T-cell (primary cell): ENCODE measurements at places on chromosomes 3 and 15. TPM values are rescaled to one million over a fixed set of nuclear protein-coding genes. Genes with fewer than 3 reads are reported as not detected.
A peak's percentile ranks its signal among the peaks of the same experiment; 100 is the strongest.

DNA sequence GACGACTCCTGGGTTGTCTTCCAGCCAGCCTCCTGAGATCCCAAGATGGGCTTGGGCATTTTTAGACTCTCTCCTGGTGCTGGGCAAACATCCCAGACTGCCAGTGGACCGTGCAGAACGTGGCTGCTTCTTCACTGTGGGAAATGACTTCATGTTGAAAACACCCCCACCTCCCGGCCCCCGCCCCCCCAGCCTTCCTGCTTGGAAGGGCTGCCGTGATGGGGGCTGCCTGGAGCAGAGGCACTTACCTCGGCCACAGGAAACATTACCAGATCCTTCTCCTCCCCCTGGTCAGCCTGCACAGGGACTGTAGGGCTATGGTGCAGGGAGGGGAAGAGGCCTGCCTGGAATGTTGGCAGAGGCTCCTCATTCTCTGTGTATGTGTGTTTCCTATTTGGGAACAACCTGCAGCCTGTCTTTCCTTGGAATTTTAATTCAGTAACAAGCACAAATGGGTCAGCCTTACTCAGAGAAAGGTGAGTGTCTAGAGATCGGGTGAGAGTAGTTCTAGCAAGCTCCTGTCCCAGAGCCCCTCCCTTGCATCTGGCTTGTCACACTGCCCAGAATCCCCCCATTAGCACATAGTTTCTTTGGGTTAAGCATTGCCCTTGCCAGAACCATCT lies 90.8 kb downstream of the ANP32A start:
- H3K27me3 ChIP-seq = no peaks in the 10 kb centered on the region
- no peak for DNase-seq
- no peaks in the 10 kb centered on the region for H3K36me3 ChIP-seq
- H3K27ac ChIP-seq = no peak overlapping the region
- H3K4me3 ChIP-seq = no peak overlapping the region

- no peaks in the 10 kb centered on the region for H3K27me3 ChIP-seq
- no peak overlapping the region for H3K4me3 ChIP-seq
- H3K4me1 ChIP-seq = no peaks in the 10 kb centered on the region
- H3K27ac ChIP-seq = no peak overlapping the region
- DNase-seq = no peak
- no peaks in the 10 kb centered on the region for H3K36me3 ChIP-seq
These were observed 165.4 kb downstream of the SI start for GRCh38 chr3:164912916-164913315.

GRCh38 chr3:184405075-184406030 lies 25.5 kb downstream of the CHRD start:
- no peaks in the 10 kb centered on the region for H3K27me3 ChIP-seq
- DNase-seq = no peak

GMPS gene
- 40.7 TPM for total RNA-seq

- no peaks in the 10 kb centered on the region for H3K36me3 ChIP-seq
- H3K27me3 ChIP-seq = no peaks in the 10 kb centered on the region
- H3K4me3 ChIP-seq = no peak overlapping the region
- DNase-seq = no peak
These were observed 573.2 kb downstream of the DIPK2A start for GRCh38 chr3:144544871-144545270.

DNA sequence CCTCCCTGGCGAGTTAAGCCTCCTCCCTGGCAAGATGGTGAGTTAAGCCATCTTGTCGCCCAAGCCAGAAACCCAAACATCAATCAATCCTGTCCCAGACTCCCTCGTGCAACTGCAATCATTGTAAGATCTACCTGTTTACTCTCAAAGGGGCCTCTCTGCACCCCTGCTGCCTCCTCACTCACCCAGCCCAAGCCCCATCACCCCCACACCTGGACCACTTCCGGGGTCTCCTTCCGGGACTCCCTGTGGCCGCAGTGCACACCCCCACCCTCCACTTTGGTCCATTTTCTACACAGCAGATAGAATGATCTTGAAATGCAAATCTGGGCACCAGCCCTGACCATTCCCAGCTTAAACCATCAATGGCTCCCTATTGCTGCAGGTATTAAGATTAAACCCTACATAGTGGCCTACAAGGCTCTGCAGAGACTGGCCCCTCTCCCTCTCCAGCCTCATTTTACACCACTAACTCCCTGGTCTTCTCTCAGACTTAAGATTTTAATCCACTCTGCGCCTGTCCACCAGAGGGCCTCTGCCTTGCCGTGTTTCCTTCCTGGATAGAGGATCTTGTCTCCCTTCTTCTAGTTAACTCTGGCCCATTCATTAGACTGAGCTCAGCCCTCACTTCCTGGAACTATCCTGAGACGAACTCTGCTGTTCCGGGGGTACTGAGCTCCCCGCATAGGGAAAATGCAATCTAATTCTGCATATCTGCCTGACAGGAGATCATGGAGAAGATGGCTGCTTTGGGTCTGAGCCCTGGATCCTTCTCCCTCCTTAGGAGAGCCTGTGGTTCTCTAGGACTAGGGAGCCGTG lies 41.9 kb upstream of the SLC6A1 start:
- no peaks in the 10 kb centered on the region for H3K27me3 ChIP-seq
- no peaks in the 10 kb centered on the region for H3K36me3 ChIP-seq
- H3K4me1 ChIP-seq = no peaks in the 10 kb centered on the region

HES1 gene
- 0.73 TPM for total RNA-seq

DNA sequence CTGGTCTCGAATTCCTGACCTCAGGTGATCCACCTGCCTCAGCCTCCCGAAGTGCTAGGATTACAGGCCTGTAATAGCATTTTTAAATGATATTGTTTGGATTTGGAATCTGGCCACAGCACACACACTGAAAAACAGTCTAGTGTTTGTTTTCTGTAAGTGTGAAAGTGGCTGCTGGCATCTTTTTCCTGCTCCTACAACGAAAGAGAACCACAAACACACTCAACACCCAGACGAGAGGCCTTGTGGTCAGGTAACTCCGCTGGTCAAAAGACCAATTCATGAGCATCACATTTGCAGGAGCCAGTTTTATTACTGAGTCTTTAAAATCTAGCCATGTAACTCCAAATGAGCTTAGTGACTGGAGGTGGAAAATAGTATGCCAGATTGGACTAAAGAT lies 50.2 kb downstream of the IMPG2 start:
- H3K4me3 ChIP-seq = no peak overlapping the region
- H3K4me1 ChIP-seq = no peaks in the 10 kb centered on the region
- no peak for DNase-seq
- H3K27me3 ChIP-seq = no peaks in the 10 kb centered on the region

FGF12 gene
- total RNA-seq = 0.16 TPM

DNA sequence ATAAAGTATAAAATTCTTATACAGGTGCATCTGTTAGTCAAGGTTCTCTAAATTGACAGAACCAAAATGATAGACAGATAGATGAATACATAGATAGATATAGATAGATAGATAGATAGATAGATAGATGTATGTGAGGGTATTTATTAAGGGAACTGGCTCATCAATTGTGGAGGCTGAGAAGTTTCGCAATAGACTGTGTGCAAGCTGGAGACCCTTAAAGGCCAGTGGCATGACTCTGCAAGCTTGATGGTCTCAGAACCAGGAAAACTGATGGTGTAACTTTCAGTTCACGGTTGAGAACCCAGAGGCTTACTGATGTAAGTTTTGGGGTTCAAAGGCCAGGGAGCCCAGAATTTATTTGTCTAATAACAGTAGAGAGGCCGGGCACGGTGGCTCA lies 1123.7 kb upstream of the CADM2 start:
- H3K27ac ChIP-seq = no peak overlapping the region
- H3K4me1 ChIP-seq = no peaks in the 10 kb centered on the region
- H3K27me3 ChIP-seq = no peaks in the 10 kb centered on the region
- no peaks in the 10 kb centered on the region for H3K36me3 ChIP-seq
- no peak overlapping the region for H3K4me3 ChIP-seq

DNA sequence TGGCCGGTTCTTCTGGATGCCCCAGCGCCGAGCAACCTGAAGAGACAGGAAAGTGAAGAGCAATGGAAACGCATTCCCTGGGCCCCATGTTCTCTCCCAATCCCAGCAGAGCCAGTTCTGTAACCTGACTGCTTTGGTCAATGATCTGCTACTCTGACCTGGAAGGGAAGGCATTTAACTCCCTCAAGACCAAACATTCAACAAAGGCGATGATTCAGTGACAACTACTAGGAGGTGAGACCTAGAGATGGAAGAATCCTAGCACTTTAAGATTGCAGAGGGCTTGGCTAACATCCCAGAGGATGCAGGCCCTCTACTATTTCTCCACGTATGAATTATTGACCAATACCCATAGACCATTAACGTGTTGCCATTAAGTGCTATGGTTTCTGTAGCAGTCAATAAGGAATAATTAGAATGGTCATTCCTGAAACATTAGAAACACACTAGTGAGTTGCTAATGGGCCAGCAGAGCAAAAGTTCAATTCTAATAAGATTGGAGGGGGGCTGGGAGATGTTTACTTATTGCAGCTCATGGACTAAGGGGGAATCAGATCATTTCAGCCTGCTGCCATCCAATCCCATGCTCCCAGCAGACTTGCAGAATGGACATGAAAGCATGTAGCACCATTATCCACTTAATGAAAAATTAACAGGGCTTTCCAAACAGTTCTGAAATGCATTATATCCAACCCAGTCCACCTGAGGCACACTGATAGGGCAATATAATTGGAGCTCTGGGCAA lies 56.6 kb downstream of the ETV5 start:
- H3K4me3 ChIP-seq = no peak overlapping the region
- H3K4me1 ChIP-seq = no peaks in the 10 kb centered on the region
- H3K27me3 ChIP-seq = no peaks in the 10 kb centered on the region
- no peak overlapping the region for H3K27ac ChIP-seq
- DNase-seq = no peak

GRCh38 chr3:43998836-43999727 lies 242.6 kb upstream of the TOPAZ1 start:
- peak overlapping the region; percentile 1 for H3K4me3 ChIP-seq
- H3K4me1 ChIP-seq = peaks cover 15% of the 10 kb centered on the region
- peaks cover 48% of the 10 kb centered on the region for H3K27me3 ChIP-seq
- DNase-seq = no peak

DNA sequence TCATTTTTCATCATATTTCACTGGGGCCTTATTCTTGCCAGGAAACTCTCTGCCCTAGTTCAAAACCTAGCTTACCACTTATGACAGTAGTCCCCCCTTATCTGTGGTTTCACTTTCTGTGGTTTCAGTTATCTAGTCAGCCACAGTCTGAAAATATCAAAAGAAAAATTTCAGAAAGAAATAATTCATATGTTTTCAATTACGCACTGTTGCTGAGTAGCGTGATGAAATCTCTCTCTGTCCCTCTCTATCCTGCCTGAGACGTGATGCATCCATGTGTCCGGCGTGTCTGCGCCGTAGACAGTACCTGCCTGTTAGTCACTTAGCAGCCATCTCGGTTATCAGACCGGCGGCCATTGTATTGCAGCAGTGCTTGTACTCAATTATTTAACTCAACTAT lies 369.9 kb upstream of the MCTP2 start:
- no peak for DNase-seq
- H3K4me3 ChIP-seq = no peak overlapping the region
- H3K36me3 ChIP-seq = no peaks in the 10 kb centered on the region
- H3K27ac ChIP-seq = no peak overlapping the region

- H3K36me3 ChIP-seq = peaks cover 14% of the 10 kb centered on the region
- no peaks in the 10 kb centered on the region for H3K4me1 ChIP-seq
- H3K27me3 ChIP-seq = no peaks in the 10 kb centered on the region
- no peak overlapping the region for H3K4me3 ChIP-seq
These were observed 36.0 kb downstream of the NR1D2 start for GRCh38 chr3:23981136-23981535.
